ENCODE measurements at places on chromosomes 11 and 22.

GRCh38 chr22:30459181-30460052 lies 12.4 kb downstream of the SEC14L3 start:
- no peak for DNase-seq

DNA sequence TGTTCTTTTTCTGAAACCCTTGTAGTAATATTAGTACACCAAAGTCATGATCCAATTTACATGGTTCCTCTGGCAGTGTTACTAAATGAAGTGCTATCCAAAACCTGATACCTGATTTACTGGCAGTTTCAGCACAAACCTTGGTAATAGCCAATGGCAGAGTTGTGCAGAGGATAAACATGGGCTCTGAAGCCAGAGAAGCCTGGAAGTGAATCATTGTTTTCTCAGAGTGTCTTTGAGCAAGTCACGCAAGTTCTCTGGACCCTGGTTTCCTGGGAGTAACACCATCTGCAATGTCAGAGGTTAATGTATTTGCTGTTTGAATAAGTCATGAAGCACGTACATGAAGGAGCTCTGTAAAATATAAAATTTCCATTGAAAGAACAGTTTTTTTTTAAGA lies 222.3 kb upstream of the NARS2 start:
- DNase-seq, result no peak

- DNase-seq, result no peak
Measured at GRCh38 chr22:45211435-45211834, 29.3 kb downstream of the KIAA0930 start.

- DNase-seq, result no peak
Measured at GRCh38 chr11:86508604-86509587, 134.2 kb downstream of the CCDC81 start.

DNA sequence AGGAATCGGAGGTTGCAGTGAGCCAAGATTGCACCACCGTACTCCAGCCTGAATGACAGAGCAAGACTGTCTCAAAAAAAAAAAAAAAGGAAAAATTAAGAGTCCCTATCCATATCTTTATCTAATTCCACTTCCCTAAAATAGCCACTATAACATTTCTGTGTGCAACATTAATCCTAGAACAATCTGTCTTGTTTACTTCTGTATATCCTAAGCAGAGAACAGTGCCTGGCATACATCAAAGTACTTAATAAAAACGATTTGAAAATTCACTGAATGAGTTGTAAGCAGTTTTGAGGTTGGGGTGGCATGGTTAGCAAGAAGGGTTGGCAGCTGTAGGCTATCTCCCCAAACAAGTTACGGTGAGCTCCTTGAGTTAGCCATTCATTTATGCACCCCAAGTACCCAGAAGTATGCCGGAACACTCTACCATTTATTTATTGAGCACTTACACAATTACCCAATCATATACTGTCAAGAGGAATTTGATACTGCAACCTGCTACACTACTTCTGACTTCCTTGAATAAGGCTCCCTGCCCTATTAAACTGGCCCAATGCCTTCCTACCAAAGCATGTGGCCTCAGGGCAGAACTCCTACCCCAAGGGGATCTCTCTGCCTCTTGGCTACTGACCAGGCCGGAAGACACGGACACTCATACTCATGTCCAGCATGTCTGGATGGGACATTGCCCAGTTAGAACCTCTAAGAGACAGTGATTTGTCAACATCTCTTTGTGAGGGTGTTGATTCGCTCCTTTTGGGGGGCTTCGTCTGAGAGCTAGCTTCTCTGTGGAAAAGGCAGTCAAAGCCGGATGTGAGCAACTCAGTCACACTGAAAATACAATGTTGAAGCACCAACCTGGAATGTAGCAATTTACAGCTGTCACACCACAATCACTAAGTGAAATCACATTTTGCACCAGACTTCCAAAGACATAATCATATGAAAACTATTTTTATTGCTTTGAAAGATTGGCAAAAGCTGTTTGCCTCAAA lies 16.3 kb upstream of the TMEM41B start:
- DNase-seq, result no peak

GRCh38 chr11:47271961-47272661 lies 2.2 kb downstream of the MADD start:
- no peak for DNase-seq

GRCh38 chr22:28900379-28900925 lies 17.1 kb downstream of the ZNRF3 start:
- no peak for DNase-seq

- DNase-seq, result no peak
Measured at GRCh38 chr11:76891285-76891684, 30.6 kb downstream of the ACER3 start.

- peak; percentile 69 for DNase-seq
Measured at GRCh38 chr11:65551572-65552387, 6.4 kb downstream of the LTBP3 start.
